ENCODE measurements at places on chromosomes 16 and 17.
A peak's percentile ranks its signal among the peaks of the same experiment; 100 is the strongest.

- H3K4me1 ChIP-seq = no peaks in the 10 kb centered on the region
- H3K27ac ChIP-seq = no peak overlapping the region
- DNase-seq = no peak
- H3K4me3 ChIP-seq = no peak overlapping the region
Observed at GRCh38 chr17:83176623-83177583, 97.5 kb downstream of the METRNL start.

DNA sequence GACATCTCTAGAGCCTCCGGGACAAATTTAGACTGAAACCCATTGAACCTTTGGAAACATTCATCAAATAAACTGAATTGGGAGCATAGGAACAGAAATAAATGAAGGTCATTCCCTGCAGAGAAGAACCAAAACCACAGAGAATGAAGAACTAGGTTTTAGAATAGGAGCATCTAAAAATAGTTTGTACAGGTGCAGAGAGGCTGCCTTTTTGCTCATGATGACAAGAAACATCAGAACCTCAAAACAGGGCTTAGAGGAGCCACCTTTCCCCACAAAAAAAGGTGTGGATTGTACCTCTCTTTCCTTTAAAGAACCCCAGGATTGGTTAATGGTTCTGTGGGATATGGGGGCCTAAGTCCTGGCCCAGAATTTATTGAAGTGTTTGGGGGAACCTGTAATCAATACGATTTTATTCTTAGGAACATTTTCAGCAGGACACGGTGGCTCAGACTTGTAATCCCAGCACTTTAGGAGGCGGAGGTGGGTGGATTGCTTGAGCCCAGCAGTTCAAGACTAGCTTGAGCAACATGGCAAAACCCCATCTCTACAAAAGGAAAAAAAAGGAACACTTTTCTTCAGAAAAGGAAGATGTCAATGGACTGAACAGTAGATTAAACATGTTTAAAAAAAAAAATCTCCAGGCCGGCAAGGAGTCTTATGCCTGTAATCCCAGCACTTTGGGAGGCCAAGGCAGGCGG, 37.7 kb upstream of the SLC47A1 start:
- H3K4me3 ChIP-seq = no peak overlapping the region
- H3K36me3 ChIP-seq = no peaks in the 10 kb centered on the region
- no peak for DNase-seq
- no peaks in the 10 kb centered on the region for H3K27me3 ChIP-seq
- H3K27ac ChIP-seq = no peak overlapping the region
- peaks cover 4% of the 10 kb centered on the region for H3K4me1 ChIP-seq

DNA sequence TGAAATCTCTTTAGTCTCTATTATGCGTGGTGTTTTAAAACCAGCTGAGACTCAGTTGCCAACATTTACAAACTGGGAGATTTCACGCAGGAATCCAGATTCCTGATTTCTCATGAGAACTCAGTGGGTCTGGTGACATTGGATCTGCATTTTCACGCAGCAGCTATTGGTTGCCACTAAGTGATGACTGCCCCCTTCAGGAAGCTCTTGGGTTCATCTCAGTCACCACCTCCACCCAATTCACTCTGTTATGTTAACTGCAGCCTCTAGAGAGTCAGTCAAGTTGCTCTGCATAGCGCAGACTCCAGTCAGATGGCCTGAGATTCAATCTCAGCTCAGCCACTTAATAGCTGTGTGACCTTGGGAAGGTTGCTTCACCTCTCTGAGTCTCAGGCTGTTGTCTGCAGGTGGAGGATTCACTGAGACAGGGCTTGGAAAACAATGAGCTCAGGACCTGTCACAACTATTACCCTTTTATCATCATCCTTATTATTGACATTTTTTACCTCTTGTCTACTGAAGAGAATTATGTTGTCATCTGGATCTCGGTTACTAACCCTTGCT, 6.4 kb downstream of the SHISA9 start:
- peaks cover 10% of the 10 kb centered on the region for H3K36me3 ChIP-seq
- no peak overlapping the region for H3K4me3 ChIP-seq
- H3K27me3 ChIP-seq = no peaks in the 10 kb centered on the region
- H3K27ac ChIP-seq = no peak overlapping the region

- no peak for DNase-seq
- H3K27ac ChIP-seq = no peak overlapping the region
- H3K27me3 ChIP-seq = no peaks in the 10 kb centered on the region
- no peak overlapping the region for H3K4me3 ChIP-seq
- H3K36me3 ChIP-seq = no peaks in the 10 kb centered on the region
Observed at GRCh38 chr16:47045459-47045858, 72.0 kb upstream of the DNAJA2 start.

- peaks cover 8% of the 10 kb centered on the region for H3K4me1 ChIP-seq
- H3K36me3 ChIP-seq = no peaks in the 10 kb centered on the region
- H3K4me3 ChIP-seq = no peak overlapping the region
- H3K27me3 ChIP-seq = no peaks in the 10 kb centered on the region
Observed at GRCh38 chr17:82552580-82552979, 33.0 kb downstream of the FOXK2 start.

DNA sequence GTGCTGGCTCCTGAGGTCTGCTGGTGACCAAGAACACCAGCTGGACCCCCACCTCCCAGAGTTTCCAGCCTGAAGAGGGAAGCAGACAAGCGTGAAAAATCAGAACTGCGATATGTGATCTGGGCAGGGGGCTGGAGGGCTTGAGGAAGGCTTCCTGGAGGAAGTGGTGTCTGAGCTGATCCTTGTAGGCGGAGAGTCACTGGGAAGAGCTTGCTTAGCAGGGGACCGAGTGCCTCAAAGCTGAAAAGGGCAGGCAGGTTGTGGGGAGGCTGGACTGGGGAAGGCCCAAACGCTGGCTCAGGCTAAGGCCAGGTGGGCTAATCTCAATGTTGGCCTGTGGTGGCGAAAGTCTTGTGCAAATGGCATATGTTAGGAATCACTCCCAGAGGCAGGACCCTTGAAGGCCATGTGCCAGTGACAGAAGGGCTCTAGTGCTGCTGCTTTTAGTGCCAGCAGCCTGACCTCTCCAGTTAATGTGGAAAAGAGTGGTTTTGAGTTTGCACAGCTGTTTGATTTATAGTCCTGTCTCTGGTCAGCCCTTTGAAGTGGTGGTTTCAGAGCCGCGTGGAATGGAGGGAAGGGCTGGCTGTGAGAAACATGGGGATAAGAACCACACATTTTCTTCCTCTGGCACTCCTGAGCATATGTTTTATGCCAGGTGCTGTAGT, 85.3 kb upstream of the LGALS9 start:
- no peak overlapping the region for H3K27ac ChIP-seq
- DNase-seq = no peak
- H3K36me3 ChIP-seq = no peaks in the 10 kb centered on the region
- H3K4me1 ChIP-seq = peaks cover 2% of the 10 kb centered on the region
- H3K27me3 ChIP-seq = no peaks in the 10 kb centered on the region
- no peak overlapping the region for H3K4me3 ChIP-seq

DNA sequence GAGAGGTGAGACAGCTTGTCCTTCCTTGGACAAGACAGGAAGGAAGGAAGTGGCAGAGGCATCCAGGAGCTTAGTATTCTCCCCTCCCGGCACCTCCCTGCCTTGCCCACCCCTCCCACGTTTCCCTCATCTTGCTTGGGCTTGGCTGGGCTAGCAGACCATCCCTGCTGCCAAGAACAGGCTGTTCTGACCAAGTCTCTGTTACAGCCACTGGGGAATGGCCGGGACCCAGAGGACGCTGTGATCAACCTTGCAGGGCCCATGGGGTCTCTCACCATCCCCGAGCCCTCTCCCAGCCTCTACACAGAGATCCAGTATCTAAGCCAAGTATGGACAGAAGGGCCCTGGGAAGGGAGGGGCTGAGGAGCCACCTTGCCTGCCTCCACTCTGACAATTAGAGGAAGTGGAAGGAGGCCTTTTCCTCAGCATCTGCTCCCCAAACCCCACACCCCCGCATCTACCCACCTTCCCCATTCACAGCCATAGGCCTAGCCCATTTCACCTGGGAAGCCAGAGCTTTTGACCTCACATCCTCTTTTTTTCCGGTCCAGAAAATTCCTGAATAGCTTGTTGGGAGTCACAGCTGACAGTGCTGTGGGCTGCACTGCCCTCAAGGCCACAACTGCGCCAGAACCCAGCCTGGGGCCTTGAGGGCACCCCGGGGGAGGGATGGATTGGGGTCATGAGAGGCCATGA, 14.1 kb downstream of the CD300LG start:
- H3K27me3 ChIP-seq = no peaks in the 10 kb centered on the region
- no peaks in the 10 kb centered on the region for H3K36me3 ChIP-seq
- no peak overlapping the region for H3K4me3 ChIP-seq
- DNase-seq = no peak
- H3K4me1 ChIP-seq = no peaks in the 10 kb centered on the region
- H3K27ac ChIP-seq = no peak overlapping the region

- H3K36me3 ChIP-seq = peaks cover 36% of the 10 kb centered on the region
- H3K27ac ChIP-seq = no peak overlapping the region
- H3K27me3 ChIP-seq = no peaks in the 10 kb centered on the region
- H3K4me3 ChIP-seq = no peak overlapping the region
Observed at GRCh38 chr16:30738984-30739951, 9.0 kb upstream of the PHKG2 start.

DNA sequence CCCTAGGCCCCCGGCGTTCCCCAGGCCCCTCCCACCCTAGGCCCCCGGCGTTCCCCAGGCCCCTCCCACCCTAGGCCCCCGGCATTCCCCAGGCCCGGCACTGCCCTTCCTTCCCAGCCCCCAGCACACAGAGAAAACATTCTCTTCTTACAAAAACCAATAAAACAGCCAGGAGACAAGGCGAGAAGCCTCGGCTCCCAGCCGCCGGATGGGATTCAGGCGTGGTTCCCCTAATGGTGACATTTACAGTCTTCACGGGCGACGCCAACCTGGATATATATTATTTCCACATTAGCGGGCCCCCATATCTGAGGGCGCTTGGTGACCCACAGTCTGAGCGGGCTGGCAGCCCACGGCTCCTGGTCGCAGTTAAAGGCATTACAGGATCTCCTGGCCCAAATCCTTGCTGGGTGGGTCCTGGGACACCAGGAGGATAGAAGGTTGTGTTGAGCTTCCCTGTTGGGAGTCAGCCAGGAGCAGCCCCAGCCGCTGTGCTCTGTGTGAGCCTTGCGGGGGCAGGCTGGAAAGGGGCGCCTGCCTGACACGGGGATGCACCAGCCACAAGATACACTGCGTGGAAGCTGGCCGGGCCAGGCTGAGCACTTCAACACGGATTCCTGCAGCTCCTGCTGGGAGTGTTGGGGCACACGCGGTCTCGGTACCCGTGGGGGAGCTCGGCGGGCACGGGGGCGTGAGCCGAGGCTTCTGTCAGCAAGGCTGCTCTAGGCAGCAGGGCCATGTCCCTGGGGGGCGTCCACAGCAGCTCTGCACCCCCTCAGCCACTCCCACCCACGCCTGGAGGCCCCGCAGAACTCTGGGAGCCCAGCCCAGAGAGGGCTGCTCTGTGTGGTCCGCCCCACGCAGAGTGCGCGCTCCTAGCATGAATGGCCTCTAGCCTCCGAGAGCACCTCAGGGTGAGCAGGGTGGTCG, 83.7 kb downstream of the LMF1 start:
- no peak overlapping the region for H3K27ac ChIP-seq
- peaks cover 8% of the 10 kb centered on the region for H3K4me1 ChIP-seq
- no peak for DNase-seq
- H3K36me3 ChIP-seq = no peaks in the 10 kb centered on the region
- no peaks in the 10 kb centered on the region for H3K27me3 ChIP-seq
- H3K4me3 ChIP-seq = peak overlapping the region; percentile 9

DNA sequence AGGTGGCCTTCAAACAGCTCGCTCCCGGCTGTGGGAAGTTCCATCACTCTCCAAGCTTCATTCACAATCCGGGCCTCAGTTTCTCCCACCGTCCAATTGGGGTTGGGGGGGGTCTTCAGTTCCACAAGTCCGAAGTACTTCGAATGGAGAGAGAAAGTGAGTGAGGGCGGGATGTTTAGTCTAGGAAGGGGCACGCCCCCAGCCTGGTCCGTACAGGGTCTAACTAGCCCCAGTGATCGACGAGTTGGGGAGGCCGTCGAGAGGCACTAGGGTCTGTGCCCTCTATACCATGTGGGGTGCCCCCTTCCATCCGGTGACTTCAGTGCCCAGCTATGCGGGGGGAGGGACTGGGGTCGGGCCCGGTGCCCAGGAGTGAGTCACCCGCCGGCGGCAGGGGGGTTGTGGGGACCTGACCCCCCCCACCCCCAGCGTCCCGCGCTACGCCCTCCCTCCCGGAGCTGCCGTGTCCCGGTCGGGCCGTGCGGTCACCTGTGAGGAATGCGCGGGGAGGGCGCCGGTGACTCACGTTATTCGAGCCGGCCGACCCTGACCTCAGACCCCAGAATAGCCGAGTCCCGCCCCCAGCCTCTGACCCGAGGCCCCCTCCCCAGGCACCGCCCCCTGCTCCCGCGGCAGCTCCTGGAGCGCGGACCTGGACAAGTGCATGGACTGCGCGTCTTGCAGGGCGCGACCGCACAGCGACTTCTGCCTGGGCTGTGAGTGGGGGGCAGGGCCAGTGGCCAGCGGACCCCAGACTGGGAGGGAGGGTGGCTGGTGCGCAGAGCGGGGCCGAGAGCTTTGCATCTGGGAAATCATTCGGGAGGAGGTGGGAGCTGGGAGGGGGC, 658 bp downstream of the TNFRSF12A start:
- peaks cover 8% of the 10 kb centered on the region for H3K4me1 ChIP-seq
- peaks cover 10% of the 10 kb centered on the region for H3K36me3 ChIP-seq
- H3K4me3 ChIP-seq = peak overlapping the region; percentile 41

DNA sequence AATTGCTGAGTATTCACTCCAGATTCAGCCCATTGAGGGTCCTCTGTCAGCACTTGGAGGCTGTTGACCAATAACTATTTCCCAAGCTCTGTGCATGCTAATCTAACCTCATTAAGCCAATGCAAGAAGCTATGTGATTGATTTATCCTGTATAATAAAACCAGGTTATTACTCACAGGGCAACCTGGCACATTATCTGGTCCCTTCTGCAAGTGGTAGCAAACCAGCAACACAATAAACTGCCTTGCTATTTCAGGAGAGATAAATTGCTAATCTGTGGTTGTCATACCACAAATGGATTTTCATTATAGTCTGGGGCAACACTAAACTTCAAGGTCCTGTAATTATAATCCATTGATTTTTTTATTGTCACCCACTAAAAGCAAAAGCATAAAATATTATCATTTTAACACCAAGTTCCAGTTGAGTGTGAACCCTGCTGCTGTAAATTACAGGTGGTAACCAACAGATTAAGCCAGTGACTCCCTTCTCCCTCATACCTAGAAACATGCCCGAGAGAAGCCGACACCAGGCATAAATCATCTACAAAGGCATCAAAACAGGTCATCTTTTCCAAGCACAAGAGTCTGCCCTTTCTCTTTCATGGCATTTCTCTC, 51.1 kb upstream of the SOX9 start:
- no peak overlapping the region for H3K4me3 ChIP-seq
- H3K4me1 ChIP-seq = no peaks in the 10 kb centered on the region
- no peaks in the 10 kb centered on the region for H3K36me3 ChIP-seq
- no peak overlapping the region for H3K27ac ChIP-seq

- no peak for DNase-seq
- peak overlapping the region; percentile 71 for H3K4me3 ChIP-seq
- H3K36me3 ChIP-seq = no peaks in the 10 kb centered on the region
- H3K27me3 ChIP-seq = no peaks in the 10 kb centered on the region
Observed at GRCh38 chr17:29588562-29589411, 661 bp downstream of the GIT1 start.

Data from iPS DF 6.9 (cell line).